Head of caudate nucleus (tissue), 42 donors: ENCODE measurements at places on chromosomes 6 and 20.

- DNase-seq = no peak
Observed at GRCh38 chr6:167995302-167995701, 2.2 kb upstream of the KIF25 start.

- DNase-seq = no peak
Observed at GRCh38 chr20:46088409-46089166, 1.2 kb downstream of the NCOA5 start.

- DNase-seq = no peak
Observed at GRCh38 chr6:134455319-134455718, 137.4 kb upstream of the SGK1 start.

DNA sequence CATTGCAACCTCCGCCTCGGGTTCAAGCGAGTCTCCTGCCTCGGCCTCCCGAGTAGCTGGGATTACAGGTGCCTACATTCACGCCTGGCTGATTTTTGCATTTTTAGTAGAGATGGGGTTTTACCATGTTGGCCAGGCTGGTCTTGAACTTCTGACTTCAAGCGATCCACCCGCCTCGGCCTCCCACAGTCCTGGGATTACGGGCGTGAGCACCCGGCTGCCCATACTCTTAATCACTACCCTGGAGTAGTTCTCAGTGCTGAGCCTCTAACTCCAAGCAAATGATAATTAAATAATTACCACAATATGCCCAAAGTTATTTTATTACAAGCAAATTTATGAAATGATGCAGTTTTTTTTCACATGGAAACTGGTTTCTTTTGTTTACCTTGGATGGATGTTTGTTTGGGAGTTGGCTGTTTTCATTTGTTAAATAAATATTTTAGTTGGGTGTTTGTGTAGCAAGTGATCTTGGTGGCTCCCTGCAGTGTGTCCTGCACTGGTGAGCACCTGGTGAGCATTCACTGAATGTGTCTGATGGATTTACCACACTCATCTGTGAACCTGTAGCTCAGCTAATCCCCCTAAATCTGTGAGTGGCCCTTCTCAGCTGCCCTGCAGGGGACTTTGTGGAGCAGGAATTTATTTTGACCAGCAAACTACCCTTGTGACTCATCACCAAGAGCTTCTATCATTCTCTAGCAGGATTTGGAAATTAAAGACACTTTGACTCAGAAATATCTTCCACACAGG is 36.9 kb downstream of the UTRN start:
- no peak for DNase-seq

DNA sequence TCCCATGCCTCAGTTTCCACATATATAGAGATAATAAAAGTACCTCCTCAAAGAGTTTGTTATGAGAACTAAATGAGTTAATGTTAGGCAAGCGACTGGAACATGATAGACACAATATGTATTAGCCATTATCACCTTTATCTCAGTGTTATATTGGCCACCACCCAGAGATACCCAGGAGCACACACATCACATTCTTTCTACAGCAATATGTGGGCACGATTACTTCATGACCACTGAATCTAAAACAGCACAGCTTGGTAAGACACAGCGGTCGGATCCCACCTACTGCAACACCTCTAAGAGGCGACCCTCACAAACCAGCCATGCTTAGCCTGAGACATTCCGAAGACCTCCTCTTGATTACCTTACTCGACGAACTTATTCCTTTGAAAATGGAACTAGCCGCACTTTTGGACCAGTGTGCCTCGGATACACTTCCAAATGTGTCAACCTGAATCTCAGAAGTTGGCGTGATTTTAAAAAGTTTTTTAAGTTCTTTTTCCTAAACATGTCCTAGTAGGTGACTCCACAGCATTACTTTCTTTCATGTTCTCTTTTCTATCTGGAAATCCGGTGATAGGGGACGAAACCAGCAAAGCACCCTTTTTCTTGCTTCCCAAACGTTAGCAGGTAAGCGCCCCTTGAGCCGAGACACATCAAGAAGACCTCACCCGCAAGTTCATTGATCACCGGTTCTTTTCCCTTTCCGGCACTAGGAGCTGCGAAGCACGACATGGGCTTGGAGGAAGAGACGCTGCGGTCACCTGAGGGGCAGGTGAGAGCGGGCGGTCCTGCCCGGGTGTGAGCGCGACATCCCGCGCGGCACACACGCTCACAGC is 923 bp downstream of the GMDS start:
- no peak for DNase-seq

DNA sequence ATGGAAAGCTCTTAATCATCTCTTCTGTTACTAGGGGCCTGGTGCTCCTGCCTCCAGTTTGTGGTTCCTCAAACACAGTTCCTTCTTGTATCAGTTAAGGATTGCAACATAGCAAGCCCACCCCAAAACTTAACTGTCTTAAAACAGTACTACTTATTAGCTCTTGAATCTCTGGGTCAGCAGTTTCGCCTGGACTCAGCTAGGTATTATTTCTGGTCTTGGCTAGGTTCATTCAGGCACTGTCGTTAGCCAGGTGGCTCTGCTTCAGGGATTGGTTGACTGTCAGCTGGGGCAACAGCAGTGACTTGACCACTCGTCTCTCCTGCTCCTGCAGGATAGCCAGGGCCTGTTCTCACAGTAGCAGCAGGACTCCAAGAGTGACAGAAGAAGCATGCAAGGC is 30.0 kb upstream of the RALY start:
- DNase-seq = no peak

GRCh38 chr20:2141600-2142575 is 40.3 kb downstream of the STK35 start:
- no peak for DNase-seq

- no peak for DNase-seq
Observed at GRCh38 chr20:21266191-21266536, 37.0 kb upstream of the XRN2 start.

DNA sequence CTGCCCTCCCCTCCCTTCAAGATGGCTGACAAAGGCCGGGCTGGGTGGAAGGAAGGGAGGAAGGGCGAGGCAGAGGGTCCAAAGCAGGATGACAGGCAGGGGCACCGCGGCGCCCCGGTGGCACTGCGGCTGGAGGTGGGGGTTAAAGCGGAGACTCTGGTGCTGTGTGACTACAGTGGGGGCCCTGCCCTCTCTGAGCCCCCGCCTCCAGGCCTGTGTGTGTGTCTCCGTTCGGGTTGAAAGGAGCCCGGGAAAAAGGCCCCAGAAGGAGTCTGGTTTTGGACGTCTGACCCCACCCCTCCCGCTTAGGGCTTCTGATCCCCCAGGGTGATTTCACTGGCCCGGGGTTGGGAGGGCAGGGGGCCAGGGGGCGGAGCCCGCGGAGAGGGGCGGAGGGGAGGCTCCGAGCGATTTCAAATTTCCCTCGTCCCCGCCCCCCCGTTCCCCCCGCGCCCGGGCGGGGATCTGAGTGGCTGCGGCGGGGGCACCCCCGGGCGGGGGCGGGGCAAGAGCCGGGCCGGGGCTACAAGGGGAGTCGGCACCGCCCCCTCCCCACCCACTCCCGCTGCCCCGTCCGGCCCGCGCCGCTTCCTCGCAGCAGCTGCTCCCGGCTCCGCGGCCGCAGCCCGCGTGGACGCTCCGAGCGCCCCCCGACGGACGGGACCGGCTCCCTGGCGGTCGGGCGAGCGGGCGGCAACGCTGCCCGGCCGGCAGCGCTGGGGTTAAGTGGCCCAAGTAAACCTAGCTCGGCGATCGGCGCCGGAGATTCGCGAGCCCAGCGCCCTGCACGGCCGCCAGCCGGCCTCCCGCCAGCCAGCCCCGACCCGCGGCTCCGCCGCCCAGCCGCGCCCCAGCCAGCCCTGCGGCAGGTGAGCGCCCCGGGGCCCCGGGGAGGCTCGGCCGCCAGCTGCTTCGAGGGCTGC is at the start of gene DNMT3B:
DNMT3B (plus strand) TSS at position 555 of the 923 bp plus-strand sequence. CDS start 17,939 bp downstream, outside the sequence.
- peak; percentile 67 for DNase-seq

DNA sequence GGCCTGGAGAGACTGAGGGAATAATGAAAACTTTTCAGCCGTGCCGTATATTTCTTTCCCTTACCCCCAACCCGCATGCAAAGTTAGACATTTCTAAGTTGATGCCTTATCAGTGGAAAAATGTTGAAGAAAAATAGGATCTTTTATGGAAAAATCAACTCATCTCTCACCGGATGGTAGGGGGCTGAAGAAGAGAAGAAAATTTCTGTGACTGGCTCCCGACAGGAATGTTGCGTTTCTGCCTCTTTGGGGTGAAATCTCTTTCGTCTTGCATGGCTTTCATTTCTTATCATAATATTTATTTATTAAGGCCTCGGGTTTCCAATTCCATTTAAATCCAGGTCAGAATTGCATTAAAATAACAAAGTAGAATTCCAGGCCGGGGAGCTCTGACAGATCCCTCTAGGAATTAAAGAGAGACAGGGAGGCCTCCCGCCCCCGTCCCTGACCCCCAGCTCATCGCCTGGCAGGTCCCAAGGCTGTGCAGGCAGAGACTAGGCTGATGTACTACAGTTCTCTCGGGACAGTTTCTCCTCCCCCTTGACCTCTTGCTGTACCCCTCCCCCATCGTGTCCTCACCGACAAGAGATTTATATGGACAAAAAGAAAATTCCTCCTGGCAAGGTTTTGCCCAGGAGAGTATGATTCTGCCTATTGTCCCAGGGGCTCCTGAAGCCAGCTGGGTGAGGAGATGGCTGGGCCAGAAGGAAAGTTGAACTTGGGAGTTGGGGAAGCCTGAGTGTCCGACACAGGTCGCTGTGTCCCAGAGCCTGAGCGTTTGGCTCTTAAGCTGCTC is 1.3 kb downstream of the SCUBE3 start:
- no peak for DNase-seq

- no peak for DNase-seq
Observed at GRCh38 chr6:117414770-117415169, 11.0 kb downstream of the ROS1 start.

DNA sequence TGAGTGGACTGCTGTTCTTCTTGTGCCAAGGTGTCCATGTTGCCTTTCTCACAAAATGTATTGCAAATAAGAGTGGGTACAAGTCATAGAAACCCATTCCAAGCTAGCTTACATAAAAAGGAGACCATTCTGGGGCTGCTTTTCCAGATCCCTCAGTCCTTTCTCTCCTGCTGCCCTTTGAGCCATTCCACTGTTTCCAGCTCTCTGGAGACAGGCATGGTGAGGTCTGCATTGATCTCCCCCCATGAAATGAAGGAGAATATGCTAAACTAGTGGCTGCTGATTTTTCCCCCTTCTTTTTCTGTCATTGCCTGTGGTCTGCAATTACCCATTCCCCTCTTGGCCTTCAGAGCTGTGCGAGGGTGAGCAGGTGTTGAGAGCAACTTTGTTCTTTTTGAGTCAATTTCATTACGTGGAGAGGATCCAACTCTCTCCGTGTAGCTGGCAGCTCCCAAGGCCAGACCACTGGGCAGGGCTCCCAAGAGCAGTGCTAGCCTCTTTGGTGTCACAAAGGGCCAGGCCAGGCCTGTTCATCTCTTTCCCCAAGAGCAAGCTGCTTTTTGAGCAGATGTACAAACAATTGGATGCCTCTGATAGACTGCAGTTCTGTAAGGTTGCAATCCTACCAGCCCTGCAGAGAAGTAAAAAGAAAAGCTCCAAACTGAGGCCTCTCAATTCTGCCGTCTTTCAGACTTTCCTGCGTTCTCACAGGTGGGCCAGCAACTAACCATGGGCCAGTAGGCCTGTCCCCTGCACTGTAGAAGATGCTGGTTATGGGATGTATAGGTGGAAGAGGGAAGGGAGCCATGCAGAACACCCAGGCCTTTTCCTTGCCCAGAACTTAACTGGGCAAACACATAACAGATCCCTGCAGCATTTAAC is 96.1 kb upstream of the ARMC2 start:
- DNase-seq = peak; percentile 54

DNA sequence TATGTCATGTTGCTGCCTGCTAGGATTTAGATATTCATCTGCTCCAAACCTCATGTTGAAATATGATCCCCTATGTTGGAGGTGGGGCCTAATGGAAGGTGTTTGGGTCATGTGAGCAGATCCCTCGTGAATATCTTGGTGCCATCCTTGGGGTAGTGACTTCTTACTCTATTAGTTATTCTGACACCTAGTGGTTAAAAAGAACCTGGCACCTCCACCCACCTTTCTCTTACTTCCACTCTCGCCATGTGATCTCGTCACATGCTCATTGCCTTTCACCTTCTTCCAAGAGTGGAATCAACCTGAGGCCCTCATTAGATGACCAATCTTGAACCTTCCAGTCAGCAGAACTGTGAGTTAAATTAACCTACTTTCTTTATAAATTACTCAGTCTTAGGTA is 549.4 kb upstream of the SYNCRIP start:
- DNase-seq = no peak

GRCh38 chr6:101398716-101399615 is 5.5 kb downstream of the GRIK2 start:
- DNase-seq = peak; percentile 41

- DNase-seq = no peak
Observed at GRCh38 chr20:51696304-51697071, 71.7 kb downstream of the ATP9A start.

DNA sequence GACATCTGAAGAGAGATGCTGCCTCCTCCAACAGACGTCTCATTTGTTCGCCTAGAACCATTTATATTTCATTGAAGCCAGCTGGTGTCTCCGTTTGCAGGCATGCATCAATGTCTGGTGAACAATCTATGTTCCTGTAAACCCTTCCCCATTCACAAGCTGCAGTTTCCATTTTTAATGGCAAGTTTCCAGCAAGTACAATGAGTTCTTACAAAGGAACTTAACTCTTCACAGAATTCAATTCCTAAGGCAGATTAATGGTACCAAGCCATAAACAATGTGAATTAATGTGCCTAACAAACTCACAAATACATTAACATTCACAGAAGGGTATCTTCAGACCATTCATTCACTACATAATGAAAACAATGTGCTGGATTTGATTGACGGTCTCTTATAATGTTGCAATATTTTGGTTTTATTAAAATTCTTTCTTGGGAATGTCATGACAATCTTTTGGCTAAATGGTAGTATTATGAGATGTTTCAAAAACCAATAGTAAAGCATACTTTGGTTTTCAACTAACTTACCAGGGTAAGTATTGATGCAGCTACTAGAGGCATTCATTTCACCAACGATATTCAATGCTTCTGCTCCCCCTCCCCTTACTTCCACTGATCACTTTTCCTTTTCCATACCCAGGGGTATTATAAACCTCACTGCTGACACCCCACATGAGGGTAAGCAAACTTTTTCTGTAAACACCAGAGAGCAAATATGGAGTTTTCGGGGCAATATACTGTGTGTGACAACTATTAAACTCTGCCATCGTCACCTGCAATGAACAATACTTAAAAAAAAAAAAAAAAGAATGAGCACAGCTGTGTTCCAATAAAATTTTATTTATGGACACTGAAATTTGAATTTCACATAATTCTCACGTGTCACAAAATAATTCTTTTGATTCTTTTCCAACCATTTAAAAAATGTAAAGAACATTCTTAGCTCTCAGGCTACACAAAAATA is 4.2 kb downstream of the AKIRIN2 start:
- no peak for DNase-seq

GRCh38 chr20:2378893-2379292 is 1.8 kb upstream of the TGM6 start:
- no peak for DNase-seq

DNA sequence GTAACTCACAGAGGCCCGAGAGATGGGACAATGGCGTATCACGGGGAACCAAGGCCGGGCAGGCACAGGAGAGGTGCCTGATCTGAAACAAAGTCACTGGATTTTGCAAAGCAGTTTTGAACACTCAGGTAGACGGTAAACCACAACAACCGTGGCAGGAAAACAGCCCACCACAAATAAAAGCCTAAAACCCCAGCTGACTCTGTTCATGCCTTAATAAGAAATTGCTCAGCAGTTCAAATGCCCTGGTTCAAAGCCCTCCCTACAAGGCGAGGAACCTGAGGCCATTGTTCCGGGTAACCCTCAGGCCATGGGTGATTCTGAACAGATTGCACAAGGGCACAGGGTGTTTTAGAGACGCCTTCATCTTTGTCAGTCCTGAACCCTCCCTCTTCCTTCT is 114.2 kb downstream of the MAP3K7 start:
- DNase-seq = no peak
